ENCODE measurements at places on chromosomes 2 and 18.

- DNase-seq, result no peak
These were observed 13.2 kb downstream of the TSHZ1 start for GRCh38 chr18:75223687-75224347.

DNA sequence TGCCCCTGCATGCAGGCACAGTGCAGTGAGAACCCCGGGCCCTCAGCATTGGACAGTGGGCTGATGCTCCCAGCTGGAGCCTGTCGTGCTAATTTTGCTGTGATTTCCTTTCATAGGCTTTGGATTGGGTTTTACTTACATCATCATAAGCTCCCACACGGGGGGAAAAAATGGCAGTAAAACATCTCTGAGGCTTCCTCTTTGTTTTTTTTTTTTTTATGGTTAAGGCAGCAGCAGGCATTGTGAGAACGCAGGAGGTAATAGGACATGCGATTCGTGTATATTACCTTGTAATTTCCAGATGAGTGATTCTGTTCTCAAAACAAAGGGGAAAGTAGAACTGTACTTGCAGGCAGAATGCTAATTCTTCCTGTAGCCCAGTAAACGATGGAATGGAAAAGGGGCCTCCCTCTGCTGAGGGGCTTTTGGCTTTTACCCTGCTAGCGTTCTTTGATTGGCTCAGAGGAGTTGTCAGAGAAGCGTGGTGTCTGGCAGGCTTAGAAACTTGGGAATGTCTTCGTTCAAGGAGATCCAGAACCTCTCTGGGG is 89.7 kb downstream of the NPAS2 start:
- no peak for DNase-seq

DNA sequence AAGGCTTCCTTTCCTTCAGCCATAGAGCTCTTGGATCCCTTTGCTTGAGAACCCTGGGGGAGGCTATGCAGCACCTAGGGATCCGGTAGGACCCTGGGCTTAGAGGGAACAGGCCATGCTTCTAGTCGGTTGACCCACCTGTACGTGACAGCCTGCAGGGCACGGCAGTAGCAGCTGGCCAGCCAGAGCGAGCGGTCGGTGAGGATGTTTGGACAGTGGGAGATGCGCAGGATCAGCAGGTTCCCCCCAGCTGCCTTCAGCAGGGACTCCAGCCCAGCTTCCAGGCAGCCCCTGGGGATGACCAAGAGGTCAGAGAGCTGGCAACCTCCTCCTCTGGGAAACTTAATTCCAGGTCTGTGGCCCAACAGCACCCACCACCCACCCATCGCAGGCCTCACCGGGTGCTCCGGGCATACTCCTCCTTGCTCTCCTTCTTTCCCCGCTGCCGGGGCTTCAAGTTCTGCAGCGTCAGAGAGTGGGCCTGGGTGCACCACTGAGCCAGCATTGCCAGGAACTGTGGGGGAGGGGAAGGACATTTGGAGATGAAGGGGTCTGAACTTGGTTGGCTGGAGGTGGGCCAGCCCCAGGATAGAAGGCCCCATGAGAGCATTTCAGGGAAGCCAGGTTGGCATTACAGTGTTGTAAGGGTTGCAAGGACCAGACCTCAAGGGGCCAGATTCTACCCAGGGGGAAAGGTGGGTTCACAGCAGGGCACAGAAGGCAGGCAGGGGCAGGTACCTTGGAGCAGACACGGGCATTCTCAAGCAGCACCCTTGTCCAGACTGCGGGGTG is 20.5 kb downstream of the FBXO41 start:
- DNase-seq, result no peak

DNA sequence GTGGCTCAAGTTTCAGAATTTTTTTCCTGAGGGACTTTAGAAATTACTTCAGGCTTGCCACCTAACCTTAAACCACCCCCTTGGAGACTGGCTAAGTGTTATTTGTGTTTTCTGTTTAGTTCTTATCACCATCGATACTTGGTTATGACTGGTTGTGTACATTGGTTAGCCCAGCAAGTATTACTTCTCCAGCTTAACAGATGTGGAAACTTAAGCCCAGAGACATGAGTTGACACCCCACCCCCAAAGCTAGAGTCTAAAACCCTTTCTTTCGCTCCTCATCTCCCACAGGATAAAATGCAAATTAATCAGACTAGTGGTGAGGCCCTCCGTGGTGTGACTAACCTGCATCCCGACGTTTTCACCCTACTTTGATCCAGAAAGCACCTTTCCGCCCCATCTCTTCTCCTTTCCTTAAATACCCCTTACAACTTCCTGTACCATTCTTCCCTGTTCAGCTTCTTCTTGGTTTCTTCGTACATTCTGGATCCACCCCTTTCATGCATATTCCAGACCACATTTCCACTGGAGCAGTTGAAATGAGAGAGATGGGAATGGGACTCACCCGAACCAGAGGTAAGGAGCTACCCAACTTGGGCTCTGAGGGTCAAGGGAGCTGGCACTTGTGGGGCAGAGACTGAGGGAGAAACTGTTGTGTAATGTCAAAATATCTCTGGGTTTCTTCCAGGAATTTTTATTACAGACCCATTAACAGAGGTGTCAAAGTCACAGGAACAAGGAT is 819 bp upstream of the MAP3K2 start:
- DNase-seq, result no peak

GRCh38 chr2:157196956-157197355 is 60.5 kb upstream of the GALNT5 start:
- no peak for DNase-seq

- no peak for DNase-seq
These were observed 88.1 kb downstream of the TTC27 start for GRCh38 chr2:32715981-32716380.

- no peak for DNase-seq
These were observed 26.8 kb upstream of the IL1RL1 start for GRCh38 chr2:102284611-102285010.

GRCh38 chr2:236503583-236503982 is 66.0 kb upstream of the ACKR3 start:
- DNase-seq, result no peak

DNA sequence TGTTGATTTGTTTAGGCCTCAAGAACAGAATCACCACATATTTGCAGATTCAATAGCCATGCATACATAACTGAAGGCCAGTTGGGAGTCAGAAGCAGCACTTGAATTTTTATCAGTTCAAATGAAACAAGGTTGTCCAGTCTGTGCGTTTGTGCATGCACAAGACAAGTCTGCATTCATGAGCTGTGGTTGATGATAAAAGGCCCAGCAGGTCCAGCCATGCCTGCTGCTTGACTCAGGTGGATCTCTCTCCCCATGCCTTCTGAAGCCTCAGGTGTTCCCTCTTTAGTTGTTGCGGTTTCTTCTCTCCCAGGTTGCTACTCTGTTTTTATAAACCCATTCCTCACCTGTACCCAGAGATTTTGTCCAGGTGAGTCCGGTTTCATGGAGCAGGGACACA is 124.5 kb downstream of the CCDC102B start:
- no peak for DNase-seq

- DNase-seq, result no peak
These were observed 65.3 kb upstream of the WIPF1 start for GRCh38 chr2:174662859-174663258.

GRCh38 chr2:68715353-68716041 is 19.1 kb upstream of the ARHGAP25 start:
- DNase-seq, result no peak

GRCh38 chr2:55721596-55722215 is 28.1 kb upstream of the PNPT1 start:
- no peak for DNase-seq

GRCh38 chr2:237060534-237061312 is 25.0 kb upstream of the COPS8 start:
- DNase-seq, result peak; percentile 70

- DNase-seq, result no peak
These were observed 53.9 kb downstream of the KCTD18 start for GRCh38 chr2:200455958-200456421.

GRCh38 chr2:56121995-56122394 is 61.8 kb upstream of the CCDC85A start:
- DNase-seq, result no peak

DNA sequence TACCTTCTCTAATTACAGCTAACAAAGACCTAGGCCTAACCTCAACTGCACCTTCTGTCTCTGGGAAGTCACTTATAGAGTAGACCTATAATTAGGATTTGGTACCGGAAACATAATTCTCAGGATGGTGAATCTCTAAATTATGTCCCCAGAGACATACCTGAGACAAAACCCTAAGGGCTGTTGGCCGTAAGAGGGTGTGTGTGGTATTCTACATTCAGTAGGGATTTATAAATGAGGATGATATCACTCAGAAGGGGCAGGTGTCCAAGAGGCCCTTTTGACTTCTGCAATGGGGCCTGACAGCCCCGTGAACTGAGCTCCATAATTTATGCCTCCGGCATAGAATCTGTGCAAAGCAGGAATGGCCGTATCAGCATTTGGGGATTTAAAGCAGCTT is 13.5 kb upstream of the DARS1 start:
- no peak for DNase-seq

DNA sequence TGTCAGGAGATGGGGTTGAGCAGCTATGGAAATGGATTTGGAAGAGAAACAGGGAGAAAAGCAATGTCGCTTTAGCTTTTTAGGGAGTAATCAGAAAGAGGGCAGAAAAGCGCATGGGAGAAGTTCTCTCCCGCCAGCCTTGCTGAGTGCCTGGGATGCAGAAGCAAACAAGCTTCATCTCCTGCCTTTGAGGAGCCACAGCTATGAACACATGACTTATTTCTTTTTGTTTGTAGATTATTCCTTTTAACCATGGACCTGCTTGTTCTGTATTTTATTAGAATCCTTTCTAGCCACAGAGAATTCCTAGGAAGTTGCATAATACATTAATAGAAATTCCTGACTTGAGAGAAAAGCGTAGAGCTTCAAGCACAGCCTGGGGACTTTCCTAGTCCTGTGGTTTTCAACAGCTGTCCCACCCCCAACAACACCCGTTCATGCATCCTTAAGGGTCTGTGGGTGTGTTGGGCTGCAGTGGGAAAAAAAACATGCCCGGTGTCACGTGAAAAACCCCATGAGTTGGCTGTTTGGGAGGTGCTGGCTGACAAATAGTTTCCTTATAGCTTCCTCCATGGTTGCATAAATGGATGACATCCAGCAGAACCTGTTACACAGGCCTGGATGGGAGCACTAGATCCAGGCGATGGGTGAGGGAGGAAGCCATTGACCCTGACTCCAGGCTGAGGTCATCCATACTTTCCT is 14.9 kb downstream of the SLC9A4 start:
- peak; percentile 70 for DNase-seq

All from SJSA1 (cell line).